ENCODE measurements at places on chromosomes 1 and 21.

DNA sequence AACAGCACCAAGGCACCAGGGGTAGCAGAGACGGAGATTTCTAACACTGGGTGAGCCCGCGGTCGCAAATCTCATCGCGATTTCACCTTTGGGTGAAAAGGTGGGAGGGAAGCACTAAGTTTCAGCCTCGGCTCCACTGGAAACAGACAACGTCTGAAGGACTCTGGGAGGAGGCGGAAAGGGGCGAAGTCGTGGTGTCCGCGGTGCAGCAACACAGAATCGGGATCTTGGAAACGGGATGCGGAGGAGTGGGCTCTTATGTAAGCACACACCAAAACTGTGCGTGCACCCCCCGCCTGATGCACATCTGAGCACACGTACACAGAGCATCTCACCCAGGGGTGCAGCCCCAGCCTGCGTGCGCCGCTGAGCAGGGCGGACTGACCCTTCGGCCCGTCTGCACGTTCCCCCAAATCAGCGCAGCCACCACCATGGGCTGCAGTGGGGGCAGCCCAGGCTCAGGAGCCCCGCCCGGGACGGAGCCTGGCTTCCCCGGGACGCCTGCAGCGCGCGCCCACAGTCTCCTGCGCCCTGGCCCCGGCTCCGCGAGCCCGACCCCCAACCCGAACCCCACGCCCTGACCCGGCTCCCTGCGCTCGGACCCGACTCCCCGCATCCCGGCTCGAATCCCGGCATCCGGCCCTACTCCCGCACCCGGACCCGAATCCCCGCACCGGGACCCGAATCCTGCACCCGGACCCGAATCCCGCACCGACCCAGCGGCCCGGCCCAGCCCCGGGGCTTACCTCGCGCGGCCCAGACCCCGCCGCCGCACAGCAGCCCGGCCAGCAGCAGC lies 670 bp downstream of the CLSTN1 start:
- peak; percentile 24 for DNase-seq

DNA sequence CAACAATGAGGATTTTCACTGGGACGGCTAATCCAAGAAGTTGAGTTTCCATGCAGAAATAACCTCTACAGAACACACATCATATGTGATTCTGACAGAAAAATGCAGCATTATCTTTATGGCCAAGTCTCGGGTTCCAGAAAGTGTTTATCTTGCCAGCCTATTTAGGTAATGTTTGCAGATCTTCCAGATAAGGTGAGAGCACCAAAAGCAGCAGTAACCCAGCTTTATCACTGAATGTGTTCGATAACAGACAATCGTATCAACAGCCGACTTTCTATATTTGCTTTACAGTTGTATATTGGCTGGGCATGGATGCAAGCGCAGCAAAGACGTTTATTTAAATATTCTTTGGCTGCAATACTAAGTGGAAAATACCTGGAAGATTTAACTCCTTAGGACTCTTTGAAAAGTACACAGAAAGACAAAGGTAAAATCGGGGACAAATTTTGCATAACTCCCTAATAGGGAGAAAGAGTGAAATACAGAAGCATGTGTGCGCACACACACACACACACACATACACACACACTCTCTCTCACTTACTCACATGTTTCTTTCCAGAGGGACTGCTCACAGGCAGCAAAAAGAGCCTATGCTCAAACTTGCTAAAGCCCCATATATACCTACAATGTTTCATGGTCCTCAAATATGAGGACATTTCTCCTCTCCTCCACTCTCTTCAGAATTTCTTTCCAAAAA lies 3.0 kb upstream of the CTSK start:
- no peak for DNase-seq

GRCh38 chr1:194295685-194296084 lies 1109.3 kb upstream of the B3GALT2 start:
- no peak for DNase-seq

GRCh38 chr1:36092166-36092797 lies 3.6 kb downstream of the ADPRS start:
- DNase-seq: no peak

DNA sequence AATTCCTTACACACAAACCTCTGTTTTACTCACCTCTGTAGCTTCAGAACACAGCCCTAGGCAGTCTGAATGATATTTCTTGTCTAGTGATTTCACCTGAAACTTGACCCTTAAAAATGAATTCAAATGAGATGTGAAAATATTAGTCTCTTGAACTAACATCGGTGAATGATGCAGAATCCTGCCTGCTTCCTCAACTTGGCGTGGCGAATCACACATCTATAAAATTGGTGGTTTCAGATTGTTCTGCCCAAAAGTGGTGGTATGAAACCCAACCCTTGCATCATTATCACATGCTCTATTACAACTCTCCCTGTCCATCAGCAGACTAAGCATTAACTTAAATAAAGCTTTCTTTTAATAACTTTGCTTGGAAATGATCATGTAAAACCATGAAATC lies 26.9 kb upstream of the C1orf21 start:
- DNase-seq: no peak

DNA sequence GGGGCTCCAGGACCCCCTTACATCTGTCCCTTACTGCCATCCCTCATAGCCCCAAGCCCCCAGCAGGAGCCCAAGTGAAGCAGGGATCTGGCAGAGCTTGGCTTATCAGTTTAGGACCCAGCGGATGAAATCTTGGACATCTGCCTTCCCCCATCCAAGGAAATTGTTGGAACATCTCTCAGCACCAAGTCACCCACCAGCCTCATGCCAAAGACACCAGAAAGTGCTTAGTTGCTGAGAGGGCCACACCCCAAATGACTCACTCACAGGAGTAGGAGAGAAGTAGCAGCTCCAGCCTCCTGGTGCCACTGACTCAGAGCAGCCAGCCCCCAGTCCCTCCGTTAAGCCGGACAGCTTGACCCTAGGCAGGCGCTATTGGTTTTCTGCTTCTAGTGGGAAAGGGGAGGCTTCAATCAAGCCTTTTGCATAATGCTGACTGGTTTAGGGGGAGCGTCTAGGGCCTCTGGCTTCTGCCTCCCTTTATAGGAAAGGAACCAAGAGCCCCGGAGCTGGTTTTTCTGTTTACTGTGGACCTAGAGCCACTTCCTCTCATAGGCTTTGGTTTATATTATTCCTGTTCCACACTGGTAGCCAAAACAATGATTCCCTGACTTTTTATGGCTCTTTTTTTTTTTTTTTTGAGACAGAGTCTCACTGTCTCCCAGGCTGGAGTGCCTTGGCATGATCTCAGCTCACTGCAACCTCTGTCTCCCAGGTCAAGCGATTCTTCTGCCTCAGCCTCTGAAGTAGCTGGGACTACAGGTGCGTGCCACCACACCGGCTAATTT lies 114.2 kb upstream of the IPO9 start:
- DNase-seq: no peak

GRCh38 chr1:78797108-78797781 lies 147.6 kb downstream of the IFI44 start:
- no peak for DNase-seq

DNA sequence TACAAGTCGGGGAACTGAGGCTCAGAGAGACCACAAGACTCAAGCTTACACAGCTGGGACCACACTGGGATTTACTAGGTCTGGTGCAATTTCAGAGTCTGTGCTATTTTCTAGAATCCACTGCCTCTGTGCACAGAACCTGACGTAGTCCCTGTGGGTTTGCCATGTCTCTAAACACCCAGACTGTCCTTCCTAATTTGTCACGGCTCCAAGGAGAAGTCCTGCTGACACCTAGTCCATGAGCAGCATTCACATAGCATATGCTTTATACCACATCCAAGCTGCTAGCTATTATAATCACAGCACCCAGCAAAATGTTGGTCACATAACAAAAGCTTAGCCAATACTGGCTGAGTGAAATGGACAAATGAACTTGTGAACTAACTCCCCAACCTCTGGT lies 79.0 kb upstream of the HMGB4 start:
- no peak for DNase-seq

GRCh38 chr1:217009376-217009775 lies 286.1 kb upstream of the ESRRG start:
- no peak for DNase-seq

All from activated CD4-positive, alpha-beta T cell treated with anti-CD3 and anti-CD28 coated beads, Interleukin-2, amount 50 U/mL, for 1 hour (primary cell).